Activated CD4-positive, alpha-beta T cell treated with anti-CD3 and anti-CD28 coated beads for 48 hours (primary cell): ENCODE measurements at places on chromosomes 4 and X.

DNA sequence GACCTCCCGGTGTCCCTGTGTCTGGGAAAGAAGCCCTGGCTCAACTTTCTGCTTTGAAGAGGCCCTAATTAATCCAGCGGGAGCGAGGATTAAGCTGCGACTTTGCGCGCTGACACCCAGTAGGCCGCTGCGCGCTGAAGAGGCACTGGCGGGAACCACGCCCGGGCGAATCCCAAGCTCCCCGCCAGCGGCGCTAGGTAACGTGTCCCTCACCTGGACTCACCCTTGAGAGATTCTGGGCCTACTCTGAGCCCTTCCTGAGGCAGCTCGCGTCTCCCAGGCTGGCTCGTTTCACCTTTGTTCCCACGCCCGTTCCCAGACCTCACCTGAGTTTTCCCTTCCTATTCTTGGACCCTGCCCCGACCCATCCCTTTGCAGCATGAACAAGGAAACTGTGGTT lies 616 bp upstream of the KLHL34 start:
- peak; percentile 27 for DNase-seq

DNA sequence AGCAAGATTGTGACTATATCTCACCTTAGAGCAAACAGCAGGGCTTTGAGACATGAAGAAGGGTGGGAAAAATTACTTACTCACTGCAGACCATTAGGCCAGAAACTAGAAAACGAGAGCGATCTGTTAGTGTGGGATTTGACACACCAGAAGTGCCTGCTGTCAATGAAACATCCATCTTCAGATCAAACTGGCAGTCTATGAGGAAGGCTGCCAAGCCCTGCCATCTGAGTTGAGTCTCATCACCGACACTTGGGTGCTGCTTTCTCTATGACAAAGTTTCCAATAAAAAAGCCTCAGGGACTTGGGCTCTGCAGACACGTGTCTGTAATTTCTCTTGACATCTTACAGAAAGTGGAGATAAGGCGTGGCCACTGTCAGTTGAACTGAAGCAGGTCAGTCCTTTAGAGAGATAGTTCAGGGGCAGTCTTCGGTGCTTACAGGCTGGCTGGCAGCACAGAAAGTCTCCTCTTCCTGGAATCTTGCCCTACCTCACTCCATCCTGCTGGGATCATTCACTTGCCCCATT lies 40.1 kb upstream of the LDB2 start:
- no peak for DNase-seq

- DNase-seq = no peak
Observed at GRCh38 chr4:14916554-14917297, 85.6 kb upstream of the CPEB2 start.

GRCh38 chr4:83285055-83285407 lies 433 bp upstream of the COQ2 start:
- peak; percentile 6 for DNase-seq

DNA sequence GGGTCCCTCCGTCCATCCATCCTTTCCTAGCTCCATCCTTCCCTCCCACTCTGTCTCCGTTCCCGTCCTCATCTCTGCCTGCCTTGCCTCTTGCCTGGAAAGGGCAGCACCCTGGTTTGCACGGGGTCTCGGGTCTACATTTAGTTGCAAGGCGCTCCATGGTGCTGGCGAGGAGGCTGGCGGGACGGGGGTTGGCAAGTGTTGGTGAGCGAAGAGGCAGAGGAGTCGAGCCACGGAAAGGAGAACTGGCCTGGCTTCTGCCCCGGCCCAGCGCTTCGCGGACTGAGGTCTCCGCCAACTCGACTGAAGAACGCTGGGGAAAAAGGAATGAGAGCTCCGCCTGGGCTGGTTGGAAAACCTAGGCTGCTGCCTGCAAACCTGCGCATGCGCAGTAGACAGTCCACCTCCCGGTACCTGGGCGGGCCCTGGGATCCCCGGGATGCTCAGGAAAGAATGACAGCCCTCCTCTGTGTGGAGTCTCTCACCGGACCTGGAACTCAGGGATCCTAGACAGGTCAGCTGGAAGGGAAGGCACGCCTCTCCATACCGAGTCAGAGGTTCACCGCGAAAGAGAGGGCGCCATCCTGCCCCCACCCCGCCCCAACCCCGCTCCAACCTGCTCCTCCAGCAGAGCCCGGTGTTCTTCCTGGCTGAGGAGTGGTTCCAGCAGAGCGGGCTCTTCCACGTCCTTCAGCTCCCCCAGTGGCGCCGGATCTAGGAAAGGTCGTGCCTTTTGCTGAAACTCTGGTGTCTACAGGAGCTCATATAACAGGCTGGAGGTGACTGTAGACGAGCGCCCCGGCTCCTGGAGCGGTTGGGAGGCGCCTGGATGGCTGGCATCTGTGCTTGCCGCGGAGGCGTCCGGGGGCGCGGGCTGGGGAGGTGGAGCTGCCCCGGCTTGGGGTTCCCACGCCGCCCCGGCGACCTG lies 6.0 kb downstream of the FRG2 start:
- DNase-seq = peak; percentile 51

DNA sequence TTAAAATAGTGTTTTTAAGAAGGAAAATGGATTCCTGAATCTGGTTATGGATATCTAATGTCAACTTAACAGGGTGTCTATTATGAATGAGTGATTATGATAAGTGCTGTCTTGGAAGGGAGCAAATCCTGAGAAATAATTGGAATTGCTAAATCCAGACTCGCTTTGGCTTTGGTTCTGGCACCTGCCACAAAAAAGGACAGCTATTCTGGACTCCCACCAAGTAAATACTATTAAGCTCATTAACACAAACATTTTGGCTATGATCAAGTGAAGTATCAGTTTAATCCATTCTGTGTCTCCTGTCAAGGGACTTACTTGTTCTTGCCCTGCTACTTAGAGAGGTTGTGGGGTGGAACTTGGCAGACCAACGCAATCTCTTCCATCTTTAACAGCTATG lies 403.7 kb downstream of the CENPC start:
- no peak for DNase-seq

GRCh38 chr4:119897260-119897659 lies 169.4 kb downstream of the MAD2L1 start:
- no peak for DNase-seq

DNA sequence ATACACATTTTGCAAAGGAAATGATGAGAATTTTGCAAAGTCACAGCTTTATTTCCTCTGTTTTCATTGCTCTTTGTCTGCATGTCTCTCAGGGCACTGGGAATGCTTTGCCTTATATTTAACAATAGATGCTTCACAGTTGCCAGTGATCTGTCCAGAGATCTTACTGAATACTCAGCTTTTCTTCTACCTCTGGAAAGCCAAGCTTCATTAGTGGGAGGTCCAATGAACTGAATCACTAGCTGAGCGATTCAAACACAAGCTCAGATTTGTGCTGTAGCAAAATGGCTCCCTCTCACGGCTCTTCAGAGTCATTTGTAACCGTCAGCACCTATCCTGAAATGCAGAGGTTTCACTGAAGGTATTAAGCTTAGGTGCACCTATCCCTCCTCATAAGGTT lies 138.9 kb downstream of the DCLK2 start:
- DNase-seq = no peak

GRCh38 chr4:73259571-73260090 lies 1.0 kb upstream of the ANKRD17 start:
- peak; percentile 25 for DNase-seq

- no peak for DNase-seq
Observed at GRCh38 chrX:100381619-100382018, 28.5 kb downstream of the PCDH19 start.

- DNase-seq = no peak
Observed at GRCh38 chr4:150236626-150237025, 158.4 kb downstream of the DCLK2 start.

GRCh38 chr4:154076921-154077320 lies 288.0 kb upstream of the SFRP2 start:
- DNase-seq = no peak

GRCh38 chrX:110401135-110401534 lies 42.5 kb downstream of the RTL9 start:
- DNase-seq = no peak

GRCh38 chr4:174520660-174521059 lies 1.6 kb downstream of the HPGD start:
- no peak for DNase-seq

DNA sequence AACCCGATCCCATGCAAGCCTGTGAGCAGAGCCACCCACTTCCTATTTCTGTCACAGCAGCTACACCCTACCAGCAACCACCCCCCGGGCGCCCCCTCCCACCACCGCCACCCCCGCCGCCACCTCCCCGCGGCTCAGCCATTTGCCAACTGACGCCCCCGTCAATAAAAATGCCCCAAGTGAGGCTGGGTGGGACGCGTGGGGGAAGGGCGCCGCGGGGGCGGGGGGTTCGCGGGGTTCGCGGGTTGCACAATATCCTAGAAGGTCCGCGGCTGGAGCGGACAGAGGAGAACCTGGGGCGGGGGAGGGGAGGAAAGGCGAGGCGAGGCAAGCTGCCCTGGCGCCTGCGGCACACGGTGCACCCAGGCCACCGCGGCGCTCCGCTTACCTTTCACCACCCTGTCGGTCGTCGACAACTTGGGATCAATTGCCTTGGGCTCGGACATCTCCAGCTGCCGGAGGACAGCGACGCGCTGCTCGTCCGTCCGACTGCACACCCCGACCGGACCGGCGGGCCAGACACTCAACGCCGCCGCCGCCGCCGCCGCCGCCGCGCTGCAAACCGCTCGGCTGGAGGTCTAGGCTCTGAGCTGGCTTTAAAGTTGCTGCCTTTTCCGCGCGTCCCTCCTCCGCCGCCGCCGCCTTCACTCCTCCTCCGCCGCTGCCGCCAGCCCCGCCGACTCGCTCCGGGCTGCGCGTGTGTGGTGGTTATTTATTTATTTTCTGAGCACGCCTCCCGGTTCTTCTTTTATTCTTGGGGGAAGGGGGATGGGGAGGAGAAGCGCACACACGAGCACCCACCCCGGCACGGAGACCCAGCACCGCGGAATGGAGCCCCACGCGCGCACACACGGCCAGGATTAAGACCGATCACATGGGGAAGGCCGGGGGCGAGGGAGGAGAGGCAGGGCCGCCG lies 717 bp downstream of the PPP3CA start:
- peak; percentile 64 for DNase-seq

DNA sequence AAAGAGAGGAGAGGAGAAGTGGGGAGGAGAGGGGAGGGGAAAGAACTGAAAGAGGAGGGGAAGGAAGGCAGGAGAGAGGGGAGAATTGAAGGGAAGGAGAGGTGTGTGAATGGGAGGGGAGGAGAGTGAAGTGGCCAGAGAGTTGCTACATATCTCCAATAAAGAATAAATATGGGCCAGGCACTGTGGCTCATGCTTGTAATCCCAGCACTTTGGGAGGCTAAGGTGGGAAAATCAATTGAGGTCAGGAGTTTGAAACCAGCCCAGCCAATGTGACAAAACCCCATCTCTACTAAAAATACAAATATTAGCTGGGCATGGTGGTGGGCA lies 482.4 kb downstream of the NAF1 start:
- no peak for DNase-seq

- no peak for DNase-seq
Observed at GRCh38 chr4:186105647-186106321, 1.3 kb downstream of the FAM149A start.

GRCh38 chr4:126265888-126266287 lies 951.1 kb downstream of the FAT4 start:
- no peak for DNase-seq

GRCh38 chr4:120824946-120825345 lies 97.6 kb downstream of the PRDM5 start:
- DNase-seq = no peak

- DNase-seq = no peak
Observed at GRCh38 chrX:10576777-10577447, 43.5 kb downstream of the MID1 start.

DNA sequence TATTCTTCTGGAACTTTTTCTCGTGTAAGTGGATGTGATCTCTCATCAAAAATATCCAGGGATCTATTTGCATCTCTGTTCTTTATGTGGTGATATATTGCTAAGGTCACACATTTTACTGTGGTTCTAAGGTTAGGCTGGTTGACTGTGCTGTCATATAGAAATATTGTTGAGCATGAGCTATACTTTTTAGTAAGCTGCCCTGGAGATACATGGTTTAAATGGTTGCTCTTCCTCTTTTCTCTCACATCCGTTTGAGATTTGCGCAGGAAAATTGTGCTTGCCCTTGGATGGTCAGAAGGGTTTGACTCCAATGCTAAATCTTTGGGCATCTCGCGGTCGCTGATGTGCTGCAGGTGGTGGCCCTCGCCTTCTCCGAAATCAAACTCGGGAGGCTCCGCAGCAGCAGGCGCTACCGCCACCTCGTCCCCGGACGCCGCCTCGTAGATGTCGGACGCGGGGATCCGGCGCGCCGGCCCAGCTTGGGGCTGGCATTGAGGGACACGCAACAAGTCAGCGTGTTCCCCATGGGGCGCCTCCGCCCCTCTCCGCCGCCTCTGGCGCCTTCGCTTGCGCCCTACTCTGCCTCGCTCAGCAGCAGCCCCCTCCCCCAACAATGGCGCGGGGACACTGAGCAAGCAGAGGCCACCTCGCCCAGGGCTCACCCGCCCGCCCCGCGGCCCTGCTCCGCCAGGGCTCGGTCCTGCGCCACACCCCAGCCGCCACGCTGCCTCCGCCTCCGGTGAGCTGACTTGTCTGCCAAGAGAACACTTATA lies 154.5 kb downstream of the MSN start:
- peak; percentile 53 for DNase-seq

- DNase-seq = no peak
Observed at GRCh38 chr4:53744446-53745160, 153.3 kb upstream of the LNX1 start.

- DNase-seq = no peak
Observed at GRCh38 chr4:73725985-73726384, 14.4 kb upstream of the CXCL8 start.

DNA sequence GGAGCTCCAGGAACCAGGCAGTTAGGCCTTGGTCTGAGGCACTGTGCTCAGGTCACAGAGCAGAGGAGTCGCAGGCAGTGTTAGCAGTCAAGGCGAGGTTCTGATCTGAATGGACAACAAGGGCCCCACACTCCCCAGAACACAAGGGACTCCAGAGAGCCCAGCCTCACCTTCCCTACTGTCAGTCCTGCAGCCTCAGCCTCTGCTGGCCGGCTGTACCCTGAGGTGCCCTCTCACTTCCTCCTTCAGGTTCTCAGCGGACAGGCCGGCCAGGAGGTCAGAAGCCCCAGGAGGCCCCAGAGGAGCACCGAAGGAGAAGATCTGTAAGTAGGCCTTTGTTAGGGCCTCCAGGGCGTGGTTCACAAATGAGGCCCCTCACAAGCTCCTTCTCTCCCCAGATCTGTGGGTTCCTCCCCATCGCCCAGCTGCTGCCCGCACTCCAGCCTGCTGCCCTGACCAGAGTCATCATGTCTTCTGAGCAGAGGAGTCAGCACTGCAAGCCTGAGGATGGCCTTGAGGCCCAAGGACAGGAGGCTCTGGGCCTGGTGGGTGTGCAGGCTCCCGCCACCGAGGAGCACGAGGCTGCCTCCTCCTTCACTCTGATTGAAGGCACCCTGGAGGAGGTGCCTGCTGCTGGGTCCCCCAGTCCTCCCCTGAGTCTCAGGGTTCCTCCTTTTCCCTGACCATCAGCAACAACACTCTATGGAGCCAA lies 26.2 kb downstream of the MAGEA9 start:
- DNase-seq = no peak
